T-helper 2 cell treated with Interferon-gamma antibody and Interleukin-4, amounts not matched to agents 5 μg/mL and 100 μg/mL, for 36 hours (primary cell): ENCODE measurements at places on chromosomes 5 and 9.
A peak's percentile ranks its signal among the peaks of the same experiment; 100 is the strongest.

GRCh38 chr5:78758169-78758839 is 109.7 kb upstream of the LHFPL2 start:
- peak; percentile 14 for DNase-seq

GRCh38 chr5:10601246-10602030 is 37.6 kb downstream of the ANKRD33B start:
- DNase-seq: no peak

DNA sequence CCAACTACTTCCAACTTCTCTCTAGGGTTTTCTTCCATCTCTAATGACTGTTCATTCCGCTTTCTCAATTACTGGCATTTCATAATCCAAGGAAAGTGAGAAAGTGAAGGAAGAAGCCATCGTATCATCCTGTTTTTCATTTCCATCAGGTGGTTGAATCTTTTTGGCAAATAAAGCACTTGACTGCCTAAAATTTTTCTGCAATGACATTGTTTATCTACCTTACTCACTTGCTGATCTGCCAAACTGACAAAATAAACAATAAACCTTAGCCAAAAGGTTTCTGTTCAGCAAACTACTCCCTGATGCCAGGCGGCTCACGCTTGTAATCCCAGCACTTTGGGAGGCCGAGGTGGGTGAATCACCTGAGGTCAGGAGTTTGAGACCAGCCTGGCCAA is 18.4 kb downstream of the FNBP1 start:
- DNase-seq: no peak

DNA sequence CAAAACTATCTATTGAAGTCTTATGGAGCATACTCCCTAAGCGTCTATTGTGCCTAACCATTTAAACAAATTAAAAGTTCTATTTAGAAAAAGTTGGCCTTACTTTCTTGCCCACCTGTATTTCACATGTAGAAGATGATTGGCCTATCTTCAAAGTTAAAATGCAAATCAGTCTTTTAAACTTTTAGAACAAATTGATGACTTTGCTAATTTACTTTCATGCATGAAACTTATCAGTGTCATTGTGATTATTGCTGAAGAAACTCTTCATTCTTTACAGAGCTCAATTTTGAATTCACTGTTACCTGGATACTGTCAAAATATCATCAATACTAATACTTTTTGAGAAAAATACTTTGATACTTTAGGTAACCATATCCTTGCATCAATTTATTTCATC is 216.1 kb downstream of the COX7C start:
- DNase-seq: no peak

GRCh38 chr5:130231786-130232185 is 327.5 kb downstream of the CHSY3 start:
- DNase-seq: no peak

GRCh38 chr5:139226131-139226530 is 28.0 kb upstream of the SIL1 start:
- DNase-seq: no peak

DNA sequence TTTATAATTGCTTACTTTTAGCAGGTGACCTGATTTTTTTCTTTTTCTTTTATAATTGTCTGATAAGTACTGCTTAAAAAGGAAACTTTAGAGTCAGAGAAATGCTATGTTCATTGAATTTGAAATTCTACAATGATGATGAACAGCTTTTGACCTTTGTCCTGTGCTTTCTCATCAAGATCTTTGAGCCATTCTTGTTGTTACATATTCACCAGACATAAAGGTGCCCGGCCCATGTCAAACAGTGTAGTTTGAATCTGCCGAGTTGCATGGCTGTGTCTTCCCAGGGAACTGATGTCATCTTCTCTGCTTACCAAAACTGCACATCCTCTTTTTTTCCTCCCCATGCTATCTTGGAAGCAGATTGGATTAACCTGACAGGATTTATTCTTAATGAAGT is 163.6 kb downstream of the LRRC70 start:
- DNase-seq: no peak

DNA sequence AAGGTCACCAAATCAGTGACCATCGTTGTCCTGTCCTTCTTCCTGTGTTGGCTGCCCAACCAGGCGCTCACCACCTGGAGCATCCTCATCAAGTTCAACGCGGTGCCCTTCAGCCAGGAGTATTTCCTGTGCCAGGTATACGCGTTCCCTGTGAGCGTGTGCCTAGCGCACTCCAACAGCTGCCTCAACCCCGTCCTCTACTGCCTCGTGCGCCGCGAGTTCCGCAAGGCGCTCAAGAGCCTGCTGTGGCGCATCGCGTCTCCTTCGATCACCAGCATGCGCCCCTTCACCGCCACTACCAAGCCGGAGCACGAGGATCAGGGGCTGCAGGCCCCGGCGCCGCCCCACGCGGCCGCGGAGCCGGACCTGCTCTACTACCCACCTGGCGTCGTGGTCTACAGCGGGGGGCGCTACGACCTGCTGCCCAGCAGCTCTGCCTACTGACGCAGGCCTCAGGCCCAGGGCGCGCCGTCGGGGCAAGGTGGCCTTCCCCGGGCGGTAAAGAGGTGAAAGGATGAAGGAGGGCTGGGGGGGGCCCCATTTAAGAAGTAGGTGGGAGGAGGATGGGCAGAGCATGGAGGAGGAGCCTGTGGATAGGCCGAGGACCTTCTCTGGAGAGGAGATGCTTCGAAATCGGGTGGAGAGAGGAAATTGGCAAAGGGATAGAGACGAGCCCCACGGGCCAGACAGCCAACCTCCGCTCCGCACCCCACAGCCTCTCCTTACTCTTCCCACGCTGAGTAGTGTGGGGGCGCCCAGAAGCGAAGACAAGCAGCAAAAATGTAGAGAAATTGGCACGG is 1.7 kb downstream of the RXFP3 start:
- no peak for DNase-seq

GRCh38 chr5:147509710-147510651 is at the start of gene DPYSL3:
Gene DPYSL3 (minus strand): TSS chr5:147510068. CDS start chr5:147509858, 210 bp downstream.
- DNase-seq: peak; percentile 4

DNA sequence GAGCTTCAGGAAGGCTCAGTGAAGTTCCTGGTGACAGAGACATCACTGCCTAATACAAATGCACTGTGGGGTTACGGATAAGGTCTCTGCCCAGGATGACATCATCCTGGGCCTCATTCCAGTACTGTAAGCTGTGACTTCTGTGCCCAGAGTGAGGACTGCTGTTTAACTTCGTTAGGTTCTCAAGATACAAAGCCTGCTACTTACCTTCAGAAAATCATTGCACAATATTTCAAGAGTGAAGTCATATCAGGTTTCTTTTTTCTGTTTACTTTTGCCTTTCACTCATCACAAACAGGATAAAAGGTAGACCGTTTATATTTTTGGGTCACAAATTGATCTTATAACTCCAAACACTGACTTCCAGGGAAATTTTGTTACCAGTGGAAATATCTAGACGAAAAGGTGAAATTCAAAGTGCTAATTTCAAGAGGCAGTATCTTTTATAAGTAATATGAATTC is 241.2 kb downstream of the PIK3R1 start:
- DNase-seq: no peak

GRCh38 chr5:109877670-109878045 is 187.9 kb downstream of the MAN2A1 start:
- no peak for DNase-seq

- no peak for DNase-seq
These were observed 5.7 kb upstream of the PCDH1 start for GRCh38 chr5:141883892-141884318.

- no peak for DNase-seq
These were observed 75.2 kb downstream of the AOPEP start for GRCh38 chr9:94801681-94802080.

DNA sequence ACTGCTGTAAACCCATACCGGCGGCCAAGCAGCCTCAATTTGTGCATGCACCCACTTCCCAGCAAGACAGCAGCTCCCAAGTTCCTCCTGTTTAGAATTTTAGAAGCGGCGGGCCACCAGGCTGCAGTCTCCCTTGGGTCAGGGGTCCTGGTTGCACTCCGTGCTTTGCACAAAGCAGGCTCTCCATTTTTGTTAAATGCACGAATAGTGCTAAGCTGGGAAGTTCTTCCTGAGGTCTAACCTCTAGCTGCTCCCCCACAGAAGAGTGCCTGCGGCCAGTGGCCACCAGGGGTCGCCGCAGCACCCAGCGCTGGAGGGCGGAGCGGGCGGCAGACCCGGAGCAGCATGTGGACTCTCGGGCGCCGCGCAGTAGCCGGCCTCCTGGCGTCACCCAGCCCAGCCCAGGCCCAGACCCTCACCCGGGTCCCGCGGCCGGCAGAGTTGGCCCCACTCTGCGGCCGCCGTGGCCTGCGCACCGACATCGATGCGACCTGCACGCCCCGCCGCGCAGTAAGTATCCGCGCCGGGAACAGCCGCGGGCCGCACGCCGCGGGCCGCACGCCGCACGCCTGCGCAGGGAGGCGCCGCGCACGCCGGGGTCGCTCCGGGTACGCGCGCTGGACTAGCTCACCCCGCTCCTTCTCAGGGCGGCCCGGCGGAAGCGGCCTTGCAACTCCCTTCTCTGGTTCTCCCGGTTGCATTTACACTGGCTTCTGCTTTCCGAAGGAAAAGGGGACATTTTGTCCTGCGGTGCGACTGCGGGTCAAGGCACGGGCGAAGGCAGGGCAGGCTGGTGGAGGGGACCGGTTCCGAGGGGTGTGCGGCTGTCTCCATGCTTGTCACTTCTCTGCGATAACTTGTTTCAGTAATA is at the start of gene FXN:
Gene FXN, plus strand, starts transcription at position 315 of the 871 bp plus-strand sequence. Its CDS starts 31 bp downstream, at position 346.
- peak; percentile 81 for DNase-seq

- DNase-seq: no peak
These were observed 131.5 kb downstream of the FSTL4 start for GRCh38 chr5:133480866-133481265.

DNA sequence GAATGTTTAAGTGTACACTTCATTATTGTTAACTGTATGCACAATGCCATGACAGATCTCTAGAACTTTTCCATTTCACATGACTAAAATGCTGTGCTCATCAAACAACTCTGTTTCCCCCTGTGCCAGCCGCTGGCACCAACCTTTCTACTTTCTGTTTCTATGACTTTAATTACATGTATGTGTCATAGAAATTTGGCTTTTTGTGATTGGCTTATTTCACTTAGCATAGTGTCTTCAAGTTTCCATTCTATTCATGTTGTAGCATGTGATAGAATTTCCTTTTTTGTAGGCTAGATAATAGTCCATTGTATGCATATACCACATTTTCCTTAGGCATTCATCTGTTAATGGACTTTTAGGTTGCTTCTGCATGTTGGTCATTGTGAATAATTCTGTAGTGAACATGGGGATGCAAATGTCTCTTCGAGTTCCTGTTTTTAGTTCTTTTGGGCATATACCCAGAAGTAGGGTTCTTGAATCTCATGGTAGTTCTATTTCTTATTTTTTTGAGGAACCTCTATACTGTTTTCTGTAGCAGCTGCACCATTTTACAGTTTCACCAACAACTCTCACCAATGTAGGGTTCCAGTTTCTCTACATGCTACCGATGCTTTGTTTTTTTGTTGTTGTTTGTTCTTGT is 184.4 kb upstream of the DMRT1 start:
- DNase-seq: no peak

DNA sequence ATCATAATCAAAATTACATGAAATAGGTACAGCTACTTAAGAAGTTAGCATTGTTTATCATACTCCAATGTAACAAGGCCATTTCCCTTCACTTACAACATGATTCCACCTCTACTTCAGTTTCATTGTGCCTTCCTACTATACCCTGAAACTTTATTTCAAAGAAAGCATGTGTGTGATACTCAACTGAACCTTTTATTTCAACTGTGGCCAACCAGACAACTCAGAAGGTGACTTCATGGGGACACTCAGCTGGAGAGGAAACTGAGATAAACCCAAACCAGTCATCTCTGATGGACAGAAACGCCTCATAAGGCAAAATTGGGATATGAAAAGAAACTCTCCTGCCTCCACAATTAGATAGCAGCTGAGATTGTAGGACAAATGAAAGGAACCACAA is 5.9 kb upstream of the TTC23L start:
- DNase-seq: no peak

DNA sequence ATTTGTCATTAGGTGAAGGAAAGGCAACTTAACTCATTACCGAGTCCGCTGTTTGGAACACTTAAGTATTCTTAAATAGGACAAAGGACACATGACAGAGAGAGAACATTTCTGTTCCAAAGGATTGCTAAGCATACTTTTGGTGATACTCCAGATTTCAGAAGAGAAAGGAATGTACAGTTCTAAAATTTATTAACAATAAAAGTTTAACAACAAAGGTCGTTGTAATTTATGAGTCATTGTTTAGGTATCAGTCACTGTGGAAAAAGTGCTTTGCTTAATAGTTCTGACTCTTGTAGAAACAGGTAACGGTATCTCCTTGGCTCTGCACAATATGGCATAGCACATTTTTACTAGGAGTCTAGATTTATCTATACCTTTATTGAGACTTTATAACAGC is 36.3 kb upstream of the PAM start:
- DNase-seq: no peak

GRCh38 chr5:5978501-5979376 is 399.6 kb downstream of the MED10 start:
- DNase-seq: no peak

- DNase-seq: no peak
These were observed 340.0 kb upstream of the EDIL3 start for GRCh38 chr5:84724683-84725082.

GRCh38 chr9:119391878-119392277 is 22.6 kb upstream of the BRINP1 start:
- DNase-seq: no peak

DNA sequence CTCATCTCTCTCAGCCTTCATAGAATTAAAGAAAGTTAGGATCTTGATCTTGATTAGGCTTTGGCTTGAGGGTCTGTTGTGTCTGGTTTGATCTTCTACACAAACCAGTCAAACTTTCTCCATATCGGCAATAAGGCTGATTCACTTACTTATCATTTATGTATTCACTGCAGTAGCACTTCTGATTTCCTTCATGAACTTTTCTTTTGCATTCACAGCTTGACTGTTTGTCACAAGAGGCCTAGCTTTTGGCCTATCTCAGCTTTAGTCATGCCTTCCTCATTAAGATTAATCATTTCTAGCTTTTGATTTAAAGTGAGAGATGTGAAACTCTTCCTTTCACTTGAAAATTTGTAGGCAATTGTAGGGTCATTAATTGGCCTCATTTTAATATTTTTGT is 62.8 kb downstream of the SH3RF2 start:
- no peak for DNase-seq
